ENCODE measurements at places on chromosomes 11 and 22.

- DNase-seq = no peak
Measured at GRCh38 chr22:28589102-28589750, 90.4 kb downstream of the TTC28 start.

DNA sequence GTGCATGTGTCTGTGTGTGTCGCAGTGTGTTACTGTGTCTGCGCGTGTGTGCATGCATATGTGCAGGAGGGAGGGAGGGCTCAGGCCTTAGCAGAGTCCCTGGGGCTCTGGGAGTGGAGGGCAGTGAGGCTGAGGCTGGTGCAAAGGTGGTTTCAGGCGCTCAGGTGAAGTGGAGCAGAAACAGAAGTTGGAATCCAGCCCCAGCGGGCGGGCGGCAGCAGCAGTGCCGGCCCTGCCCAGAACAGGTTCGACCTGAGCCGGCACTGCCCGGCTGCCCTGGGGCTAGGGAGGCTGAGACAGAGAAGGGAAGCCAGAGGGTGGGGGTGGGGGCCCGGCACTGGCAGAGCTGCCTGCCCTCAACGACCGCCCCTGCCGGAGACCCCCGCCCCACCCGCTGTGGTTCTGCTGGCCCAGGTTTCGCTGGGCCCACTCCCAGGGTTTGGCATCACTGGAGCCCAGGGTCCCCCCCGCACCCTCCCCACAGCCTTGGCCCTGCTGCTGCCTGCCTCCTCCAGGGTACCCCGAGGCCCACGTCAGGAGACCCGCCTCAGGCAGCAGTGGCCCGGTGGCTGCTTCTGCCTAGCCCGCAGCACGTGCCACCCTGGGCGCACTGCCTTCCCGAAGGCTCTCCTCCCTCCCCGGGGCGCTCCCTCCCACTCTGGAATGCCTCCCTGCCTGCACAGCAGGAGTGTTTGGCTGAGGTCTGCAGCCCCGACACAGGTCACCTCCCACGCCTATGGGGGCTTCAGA lies 13.3 kb downstream of the ASCL2 start:
- no peak for DNase-seq

GRCh38 chr11:30868626-30869081 lies 282.5 kb upstream of the MPPED2 start:
- DNase-seq = peak; percentile 39

- no peak for DNase-seq
Measured at GRCh38 chr11:57377107-57377506, 3.8 kb downstream of the PRG3 start.

DNA sequence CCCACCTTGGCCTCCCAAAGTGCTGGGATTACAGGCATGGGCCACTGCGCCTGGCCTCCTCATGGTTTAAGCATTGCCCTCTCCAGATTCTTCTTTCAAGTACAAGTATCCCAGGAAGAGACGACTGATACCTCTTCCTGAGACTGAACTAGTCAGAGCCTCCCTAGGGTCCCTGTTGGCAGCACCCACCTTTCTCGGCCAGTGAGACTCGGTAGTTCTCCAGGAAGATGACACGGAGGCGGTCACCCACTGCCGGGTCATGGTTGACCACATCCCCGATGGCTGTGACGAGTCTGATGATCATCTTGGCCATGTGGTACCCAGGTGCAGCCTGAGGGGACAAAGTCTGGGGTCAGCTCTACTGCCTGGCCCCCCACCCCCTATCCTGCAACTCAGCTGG lies 7.2 kb upstream of the RASGRP2 start:
- DNase-seq = no peak

DNA sequence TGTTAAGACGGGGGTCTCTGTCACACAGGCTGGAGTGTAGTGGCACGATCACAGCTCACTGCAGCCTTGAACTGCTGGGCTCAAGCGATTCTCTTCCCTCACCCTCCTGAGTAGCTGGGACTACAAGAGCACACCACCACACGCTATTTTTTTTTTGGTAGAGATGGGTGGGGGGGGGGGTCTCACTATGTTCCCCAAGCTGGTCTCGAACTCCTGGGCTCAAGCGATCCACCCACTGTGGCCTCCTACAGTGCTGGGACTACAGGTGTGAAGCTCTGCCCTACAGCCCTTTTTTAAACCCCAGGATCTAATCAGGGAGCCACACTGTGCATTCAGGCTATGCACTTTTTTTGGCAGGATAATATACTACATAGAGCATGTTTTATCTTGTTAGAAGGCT lies 1.4 kb upstream of the DHCR7 start:
- DNase-seq = no peak

GRCh38 chr22:24144056-24144777 lies 37.1 kb upstream of the SUSD2 start:
- no peak for DNase-seq

GRCh38 chr11:130218501-130219070 lies 59.0 kb downstream of the ST14 start:
- no peak for DNase-seq

DNA sequence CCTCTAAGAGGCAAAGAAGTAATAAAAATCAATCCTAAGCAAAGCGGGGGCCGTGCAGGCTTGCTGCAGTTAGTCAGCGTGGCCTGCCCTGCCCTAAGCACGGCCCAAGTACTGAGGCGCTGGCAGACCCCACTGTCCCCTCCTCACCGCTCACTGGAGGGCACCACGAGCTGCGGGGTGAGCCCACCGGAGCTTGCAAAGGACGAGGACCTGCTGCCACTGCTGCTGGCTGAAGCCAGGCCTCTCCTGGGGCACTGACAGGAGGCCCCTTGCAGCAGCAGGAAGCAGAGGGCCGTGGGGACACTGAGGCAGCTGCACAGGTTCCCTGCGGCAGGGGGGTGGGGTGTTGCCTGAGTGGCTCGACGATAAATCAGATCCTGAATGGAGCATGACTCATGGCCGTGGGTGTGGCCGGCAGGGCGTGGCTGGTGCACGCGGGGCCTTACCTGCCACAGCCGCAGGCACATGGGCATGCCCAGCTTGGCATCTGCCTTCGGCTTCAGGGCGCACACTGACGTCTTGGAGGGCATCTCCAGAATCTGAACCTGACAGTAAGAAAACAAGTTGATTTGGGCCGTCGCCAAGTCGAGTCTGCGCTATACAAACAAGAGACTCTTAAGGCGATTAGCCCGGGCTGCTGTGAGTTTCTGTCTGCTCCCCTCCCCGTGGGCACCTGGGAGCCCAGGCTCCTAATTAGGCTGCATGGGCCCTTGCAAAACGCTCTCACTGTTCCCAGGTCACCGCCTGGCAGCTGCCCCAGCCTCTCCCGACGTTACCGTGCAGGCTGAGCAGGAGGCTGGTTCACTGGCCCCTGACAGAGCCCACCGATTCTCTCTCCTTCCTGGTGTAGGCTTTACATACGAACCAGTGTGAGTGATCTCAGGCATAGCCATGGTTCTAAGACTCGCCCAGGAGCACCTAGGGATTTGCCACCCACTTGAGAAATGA lies 45.9 kb downstream of the TBX1 start:
- no peak for DNase-seq

- DNase-seq = peak; percentile 4
Measured at GRCh38 chr11:106614262-106614661, 404.0 kb downstream of the GUCY1A2 start.

GRCh38 chr22:46001426-46002106 lies 24.6 kb upstream of the WNT7B start:
- DNase-seq = no peak

GRCh38 chr22:41563051-41563711 lies 2.4 kb downstream of the CSDC2 start:
- peak; percentile 89 for DNase-seq

DNA sequence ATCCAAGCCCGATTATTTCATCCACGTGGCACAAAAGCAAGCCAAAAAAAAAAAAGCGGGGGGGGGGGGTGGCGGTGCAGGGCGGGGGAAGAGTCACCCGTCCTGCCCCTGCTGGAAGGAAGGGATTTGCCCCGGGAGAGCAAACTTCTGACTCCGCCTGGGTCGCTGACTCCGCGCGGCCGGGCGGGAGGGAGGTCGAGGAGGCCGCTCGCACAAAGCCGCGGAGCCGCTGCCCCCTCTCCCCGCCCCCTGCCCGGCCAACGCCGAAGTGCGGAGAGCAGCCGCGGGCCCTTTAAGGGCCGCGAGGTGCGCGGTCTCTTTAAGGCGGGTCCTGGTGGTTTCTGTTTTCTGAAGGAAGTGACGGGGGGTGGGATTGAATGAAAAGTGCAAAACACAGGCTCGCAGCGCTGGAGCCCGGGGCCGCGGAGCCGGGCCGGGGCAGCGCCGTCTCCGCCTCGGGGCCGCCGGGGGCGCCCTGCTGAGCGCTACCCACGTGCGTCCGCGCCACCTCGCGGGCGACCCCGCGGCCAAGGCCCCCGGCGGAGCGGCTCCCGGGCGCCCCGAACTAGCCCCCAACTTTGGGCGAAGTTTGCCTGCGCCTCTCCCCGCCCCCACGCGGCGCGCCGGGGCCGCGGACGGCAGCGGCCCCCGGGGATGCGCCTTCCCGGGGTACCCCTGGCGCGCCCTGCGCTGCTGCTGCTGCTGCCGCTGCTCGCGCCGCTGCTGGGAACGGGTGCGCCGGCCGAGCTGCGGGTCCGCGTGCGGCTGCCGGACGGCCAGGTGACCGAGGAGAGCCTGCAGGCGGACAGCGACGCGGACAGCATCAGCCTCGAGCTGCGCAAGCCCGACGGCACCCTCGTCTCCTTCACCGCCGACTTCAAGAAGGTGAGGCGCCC lies at the start of gene OAF:
TSS of gene OAF (plus strand) at position 407 of the 896 bp plus-strand sequence. CDS start at position 655, 248 bp downstream.
- DNase-seq = peak; percentile 87

Measured in fibroblast of skin of abdomen (primary cell).